ENCODE measurements at places on chromosomes 5 and 9. TPM values are rescaled to one million over a fixed set of nuclear protein-coding genes. Genes with fewer than 3 reads are reported as not detected.

Gene SERF1B
- total RNA-seq = 17.8 TPM

Gene S1PR3
- total RNA-seq = 1.2 TPM

Gene NME5
- total RNA-seq = under 0.01 TPM

Gene CYFIP2
- total RNA-seq = 4.3 TPM
